NAMALWA (cell line): ENCODE measurements at places on chromosomes 3 and 15.

- DNase-seq: peak; percentile 83
Observed at GRCh38 chr15:75720787-75721479, 8.3 kb upstream of the CSPG4 start.

GRCh38 chr15:54131410-54131809 lies 153.2 kb downstream of the UNC13C start:
- no peak for DNase-seq

DNA sequence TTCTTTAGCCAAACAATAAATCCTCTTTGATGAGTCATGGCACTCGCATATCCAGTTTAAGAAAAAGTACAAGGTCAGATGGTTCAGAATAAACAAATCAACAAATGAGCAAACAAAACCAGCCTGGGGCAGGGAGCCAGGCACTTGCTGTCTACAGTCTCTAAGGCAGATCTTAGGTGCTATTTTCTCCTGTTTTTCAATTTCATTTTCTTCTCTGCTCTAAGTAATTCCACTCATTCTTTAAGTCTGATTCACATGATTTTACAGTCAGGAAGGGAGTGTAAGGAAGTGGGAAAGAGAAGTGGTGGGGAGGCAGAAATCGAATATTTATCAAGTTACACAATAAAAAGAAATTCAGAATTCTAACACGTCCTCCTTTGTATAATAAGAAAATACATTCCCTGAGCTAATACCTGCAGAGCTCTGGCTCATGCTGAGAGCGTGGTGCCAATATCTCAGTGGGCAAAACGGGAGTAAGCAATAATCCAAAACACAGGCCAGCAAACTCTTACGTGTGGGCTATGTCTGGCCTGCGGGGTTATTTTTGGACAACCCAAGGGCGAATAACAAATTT lies 298.6 kb downstream of the ADAMTS17 start:
- DNase-seq: no peak

GRCh38 chr3:40876496-40876895 lies 322.8 kb upstream of the CTNNB1 start:
- DNase-seq: no peak

GRCh38 chr3:149941186-149941585 lies 29.5 kb downstream of the PFN2 start:
- no peak for DNase-seq

- peak; percentile 54 for DNase-seq
Observed at GRCh38 chr3:50515565-50516439, 12.4 kb upstream of the CACNA2D2 start.

DNA sequence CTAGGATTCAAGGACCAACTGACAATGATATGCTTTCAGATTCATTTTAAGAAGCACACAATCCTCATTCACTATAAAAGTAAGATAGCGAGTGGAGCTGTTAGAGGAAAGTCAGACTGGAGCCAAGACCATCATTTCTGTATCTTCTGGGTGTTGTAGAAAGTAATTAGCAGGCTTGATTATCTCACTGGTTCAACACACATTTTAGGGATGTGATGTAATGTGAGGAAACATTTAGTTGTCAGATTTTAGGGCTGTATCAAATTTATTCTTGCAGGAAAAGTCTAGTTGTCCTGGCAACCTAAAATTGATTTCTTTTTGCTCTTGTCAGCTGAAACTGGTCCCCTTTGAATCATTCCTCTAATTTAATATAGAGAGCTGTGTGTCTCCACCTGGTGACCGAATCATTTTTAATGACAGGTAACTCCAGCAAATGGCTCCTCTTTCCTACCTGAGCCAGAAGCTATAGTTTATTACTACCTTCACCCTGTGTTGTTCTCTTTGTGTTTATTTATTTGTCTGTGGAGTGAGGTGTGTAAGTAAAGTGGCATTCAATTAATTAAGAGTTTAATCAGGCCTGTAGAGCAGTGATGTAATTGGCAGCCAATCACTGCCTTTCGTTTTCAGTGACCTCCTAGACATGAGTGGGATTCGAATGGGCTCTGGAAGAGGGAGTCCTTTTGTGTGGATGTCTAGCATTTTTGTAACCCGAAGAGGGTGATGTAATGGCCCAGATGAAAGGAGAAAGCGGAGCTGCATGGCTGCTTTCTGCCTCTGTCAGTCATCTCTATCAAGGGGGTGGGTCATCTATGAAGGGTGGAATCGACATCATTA lies 125.8 kb downstream of the LPP start:
- DNase-seq: no peak
